Kidney epithelial cell (primary cell): ENCODE measurements at places on chromosomes 13 and 19.

- no peak for DNase-seq
Measured at GRCh38 chr19:13748169-13748828, 16.0 kb upstream of the MRI1 start.

DNA sequence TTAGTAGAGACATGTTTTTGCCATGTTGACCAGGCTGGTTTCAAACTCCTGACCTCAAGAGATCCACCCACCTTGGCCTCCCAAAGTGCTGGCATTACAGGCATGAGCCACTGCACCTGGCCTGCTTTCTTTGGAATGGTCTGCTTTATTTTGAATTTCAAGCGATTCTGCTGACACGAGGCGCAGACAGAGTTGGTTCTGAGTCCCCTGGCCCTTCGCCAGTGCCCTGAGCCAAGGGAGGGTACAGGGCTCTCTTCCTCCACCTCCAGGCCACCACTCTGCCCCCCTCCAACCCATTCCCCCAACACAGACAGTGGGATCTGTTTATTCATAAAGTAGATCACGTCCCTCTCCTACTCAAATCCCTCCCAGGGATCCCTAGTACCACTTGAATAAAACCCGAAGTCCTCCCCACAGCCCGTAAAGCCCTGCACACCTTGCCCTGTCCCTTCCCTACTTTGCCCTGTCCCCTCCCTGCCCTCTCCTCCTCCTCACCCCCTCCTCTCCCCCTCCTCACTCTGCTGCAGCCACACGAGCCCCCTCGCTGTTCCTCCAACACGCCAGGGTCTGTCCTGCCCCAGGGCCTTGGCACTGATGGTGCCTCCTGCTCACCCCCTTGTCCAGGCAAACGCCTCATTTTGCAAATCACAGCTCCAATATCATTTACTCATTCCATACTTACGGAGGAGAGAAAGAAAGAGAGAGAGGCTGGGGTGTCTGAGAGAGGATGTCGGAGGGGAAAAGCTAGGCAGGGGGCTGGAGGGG, 22.4 kb downstream of the ZNRF4 start:
- DNase-seq = no peak

DNA sequence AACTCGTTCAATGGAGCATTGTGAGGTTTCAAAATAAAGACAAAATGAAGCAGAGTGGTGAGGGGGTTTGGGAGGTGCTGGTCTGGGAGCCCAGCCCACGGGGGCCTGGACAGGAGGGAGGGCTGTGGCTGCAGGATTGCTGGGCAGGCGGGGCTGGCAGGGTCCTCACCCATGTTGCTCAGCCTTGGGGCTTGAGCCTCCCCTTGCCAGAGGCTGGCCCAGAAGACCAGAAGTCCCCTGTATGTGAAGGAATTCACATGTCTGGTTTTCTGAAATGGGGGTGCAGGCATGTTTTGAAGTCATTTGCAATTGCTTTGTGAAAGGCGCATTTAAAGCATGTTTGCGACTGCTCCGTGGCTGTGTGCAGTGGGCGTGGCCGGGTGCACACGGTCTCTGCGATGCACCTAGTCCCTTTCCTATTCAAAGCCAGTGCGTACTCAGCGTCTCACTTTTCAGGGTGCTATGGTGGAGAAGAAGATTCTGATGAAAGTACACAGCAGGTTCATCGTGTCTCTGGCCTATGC, 2.3 kb downstream of the GRK1 start:
- no peak for DNase-seq

GRCh38 chr19:47661161-47661560, 52.1 kb upstream of the EHD2 start:
- no peak for DNase-seq
